ENCODE measurements at places on chromosomes 1 and 21.

- no peak for DNase-seq
Observed at GRCh38 chr1:51679435-51679834, 62.5 kb downstream of the OSBPL9 start.

DNA sequence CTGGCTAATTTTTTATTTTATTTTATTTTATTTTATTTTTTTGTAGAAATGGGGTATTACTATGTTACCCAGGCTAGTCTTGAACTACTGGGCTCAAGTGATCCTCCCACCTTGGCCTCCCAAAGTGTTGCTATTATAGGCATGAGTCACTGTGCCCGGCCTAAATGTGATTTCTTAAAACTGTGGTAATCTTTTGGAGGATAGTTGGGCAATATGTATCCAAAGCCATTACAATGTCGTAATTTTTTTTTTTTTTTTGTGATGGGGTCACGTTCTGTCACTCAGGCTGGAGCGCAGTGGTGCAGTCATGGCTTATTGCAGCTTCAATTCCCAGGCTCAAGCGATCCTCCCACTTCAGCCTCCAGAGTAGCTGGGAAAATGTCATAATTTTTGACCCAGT is 14.2 kb downstream of the ETV3L start:
- DNase-seq: no peak

GRCh38 chr1:114986286-114986685 is 43.3 kb upstream of the TSHB start:
- DNase-seq: no peak

DNA sequence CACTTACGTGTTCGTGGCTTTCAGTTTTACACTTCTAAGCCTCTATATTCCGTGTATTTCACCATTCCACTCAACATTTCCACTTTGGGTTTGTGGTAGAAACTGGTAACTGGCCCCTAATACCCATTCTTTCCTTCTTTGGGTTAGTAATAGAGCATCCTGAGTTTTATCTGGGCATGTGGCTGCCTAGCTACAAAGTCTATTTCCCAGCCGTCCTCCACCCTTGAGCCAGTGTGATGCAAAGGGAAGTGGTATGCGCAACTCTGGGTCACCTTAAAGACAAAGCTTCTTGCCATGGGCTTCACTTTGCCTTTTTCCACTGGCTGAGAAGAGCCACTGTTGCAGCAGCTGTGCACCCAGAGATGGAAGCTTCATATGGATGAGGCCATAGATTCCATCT is 73.9 kb downstream of the LAMC2 start:
- no peak for DNase-seq

DNA sequence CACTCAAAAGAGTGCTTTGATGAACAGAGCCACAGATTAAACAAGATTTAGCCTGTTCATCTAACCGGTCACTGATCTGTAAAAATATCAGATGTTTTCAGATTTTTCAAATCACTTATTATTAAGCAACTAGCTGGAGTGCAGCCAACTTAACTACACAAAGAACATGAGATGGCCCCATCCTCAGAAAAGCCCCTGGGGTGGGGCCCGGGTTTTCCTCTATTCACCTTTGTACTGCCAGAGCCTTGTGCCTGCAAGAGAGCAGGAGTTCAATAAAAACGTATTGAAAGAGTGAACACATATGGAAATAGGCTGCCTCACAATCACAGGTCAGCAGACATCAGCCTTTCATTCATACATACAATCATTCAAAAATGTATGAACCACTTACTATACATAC is 516.1 kb downstream of the OMA1 start:
- no peak for DNase-seq

- no peak for DNase-seq
Observed at GRCh38 chr1:107378426-107378825, 237.6 kb downstream of the NTNG1 start.

DNA sequence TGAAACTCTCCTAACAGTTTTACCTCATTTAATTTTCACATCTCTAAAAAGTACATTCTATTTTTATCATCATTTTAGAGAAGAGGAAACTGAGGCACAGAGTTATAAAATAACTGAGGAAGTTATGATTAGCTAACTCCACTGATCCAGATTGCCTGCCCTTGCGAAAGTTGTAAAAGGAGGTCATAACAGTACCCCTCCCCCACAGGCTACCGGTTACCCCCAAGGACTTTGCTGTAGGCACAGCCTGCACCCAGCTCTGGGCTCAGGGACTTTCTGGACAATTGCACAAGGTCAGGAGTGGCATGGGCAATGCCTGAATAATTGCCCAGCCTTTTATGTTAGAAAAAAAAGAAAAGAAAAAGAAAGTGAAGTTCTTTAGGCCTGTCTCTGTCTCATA is 22.7 kb downstream of the PIGM start:
- no peak for DNase-seq

GRCh38 chr1:32073299-32074229 is 825 bp downstream of the TMEM39B start:
- DNase-seq: no peak

DNA sequence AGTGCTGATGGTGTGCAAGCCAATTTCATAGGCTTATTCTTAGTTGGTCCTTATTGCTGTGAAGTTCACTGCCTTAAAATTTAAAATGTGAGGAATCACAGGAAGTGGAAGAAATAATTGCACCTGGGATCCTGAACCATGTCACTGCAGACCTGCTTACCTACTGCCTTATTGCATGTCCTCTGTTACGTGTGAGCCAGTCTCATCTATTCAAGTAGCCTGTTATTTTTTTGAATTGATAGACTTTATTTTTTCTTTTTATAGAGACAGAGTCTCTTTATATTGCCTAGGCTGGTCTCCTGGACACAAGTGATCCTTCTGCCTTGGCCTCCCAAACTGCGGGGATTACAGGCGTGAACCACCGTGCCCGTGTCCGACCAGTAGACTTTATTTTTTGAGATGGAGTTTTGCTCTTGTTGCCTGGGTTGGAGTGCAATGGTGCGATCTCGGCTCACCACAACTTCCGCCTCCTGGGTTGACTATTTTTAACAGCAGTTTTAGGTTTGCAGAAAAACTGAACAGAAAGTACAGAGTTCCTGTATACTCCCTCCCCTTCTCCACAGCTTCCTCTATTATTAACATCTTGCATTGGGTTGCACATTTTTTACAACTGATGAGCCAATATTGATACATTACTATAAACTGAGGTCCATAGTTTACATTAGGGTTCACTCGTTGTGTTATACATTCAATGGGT is 14.0 kb upstream of the DISC1 start:
- no peak for DNase-seq

DNA sequence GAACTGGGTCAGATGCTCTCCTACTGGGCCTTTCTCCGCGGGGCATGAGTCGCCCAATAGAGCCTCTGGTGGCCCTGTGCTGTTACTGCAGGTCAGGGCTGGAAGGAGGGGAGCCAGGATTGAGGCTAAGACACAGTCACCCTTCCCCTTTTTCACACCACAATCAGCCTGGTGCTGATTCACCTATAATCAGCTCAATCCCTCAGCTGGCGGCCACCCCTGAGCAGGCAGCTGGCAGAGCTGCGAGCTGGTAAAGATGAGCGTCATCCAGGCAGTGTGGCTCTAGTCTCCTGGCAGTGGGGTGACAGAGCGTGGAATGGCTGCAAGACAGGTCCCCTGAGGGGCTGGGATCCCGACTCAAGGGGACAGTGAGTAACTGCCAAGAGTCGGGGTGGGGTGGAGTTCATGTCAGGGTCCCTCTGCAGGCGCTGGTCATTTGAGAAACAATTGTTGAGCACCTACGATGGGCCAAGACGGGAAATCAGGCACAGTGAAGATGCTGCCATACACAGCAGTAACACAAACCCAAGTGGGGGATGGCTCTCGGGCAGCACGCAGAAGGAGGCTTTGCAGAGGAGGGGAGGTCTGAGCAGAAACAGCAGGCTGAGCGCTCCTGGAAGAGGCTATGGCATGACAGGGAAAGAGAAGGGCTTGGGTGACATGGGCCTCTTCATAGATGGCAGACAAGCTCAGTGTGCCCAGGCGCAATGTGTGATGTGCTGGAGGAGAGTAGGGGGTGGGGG is 21.8 kb downstream of the ATF3 start:
- DNase-seq: no peak

DNA sequence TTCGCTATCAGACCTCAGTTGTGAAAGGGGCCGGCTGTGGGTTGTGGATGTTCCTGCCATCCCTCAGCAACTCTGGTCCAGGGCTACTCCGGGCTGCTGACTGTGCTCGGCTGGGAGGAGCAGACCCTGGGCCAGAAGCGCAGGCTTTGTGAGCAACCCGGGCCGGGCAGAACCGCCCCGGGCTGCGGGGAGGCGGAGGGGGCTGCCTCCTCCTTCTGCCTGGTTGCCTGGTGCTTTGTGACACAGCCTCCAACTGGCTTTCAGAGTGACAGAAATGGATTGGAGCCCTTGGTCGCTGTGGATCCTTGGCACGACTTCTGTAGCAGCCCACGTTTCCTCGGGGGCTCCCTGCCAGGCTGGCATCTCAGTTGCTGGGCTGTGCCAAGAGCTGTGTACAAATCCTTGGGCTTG is 10.0 kb downstream of the DRAXIN start:
- DNase-seq: no peak

GRCh38 chr21:45471525-45472221 is 66.7 kb downstream of the COL18A1 start:
- DNase-seq: no peak

DNA sequence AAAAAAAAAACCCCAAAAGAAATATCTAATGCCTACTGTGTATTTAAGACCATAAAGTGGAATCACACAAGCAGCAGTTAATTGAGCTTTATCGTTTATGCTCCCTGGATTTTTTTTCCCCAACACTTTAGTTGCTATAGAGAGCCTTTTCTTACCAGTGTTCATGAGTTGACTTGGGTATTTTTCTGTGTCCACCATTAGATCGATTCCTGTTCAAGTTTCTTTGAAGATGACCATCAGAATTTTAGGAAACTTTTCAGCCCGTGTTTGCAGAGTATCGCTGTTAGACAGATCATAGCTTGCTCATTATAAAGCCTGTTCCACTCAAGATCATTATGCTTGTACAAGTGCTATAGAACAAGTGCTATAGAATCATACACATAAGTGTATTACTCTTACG is 1.5 kb downstream of the RALGPS2 start:
- no peak for DNase-seq

- DNase-seq: no peak
Observed at GRCh38 chr1:203691447-203691846, 64.8 kb downstream of the ATP2B4 start.

GRCh38 chr1:231694465-231695077 is 68.0 kb downstream of the DISC1 start:
- DNase-seq: no peak

- DNase-seq: no peak
Observed at GRCh38 chr1:164515231-164515630, 43.8 kb upstream of the PBX1 start.

GRCh38 chr1:61742620-61743430 is 545 bp downstream of the PATJ start:
- no peak for DNase-seq

- no peak for DNase-seq
Observed at GRCh38 chr1:36450919-36451305, 661 bp upstream of the OSCP1 start.

GRCh38 chr1:2353551-2354438 is 37.6 kb downstream of the MORN1 start:
- DNase-seq: no peak

- no peak for DNase-seq
Observed at GRCh38 chr1:58939666-58940370, 156.0 kb upstream of the JUN start.

DNA sequence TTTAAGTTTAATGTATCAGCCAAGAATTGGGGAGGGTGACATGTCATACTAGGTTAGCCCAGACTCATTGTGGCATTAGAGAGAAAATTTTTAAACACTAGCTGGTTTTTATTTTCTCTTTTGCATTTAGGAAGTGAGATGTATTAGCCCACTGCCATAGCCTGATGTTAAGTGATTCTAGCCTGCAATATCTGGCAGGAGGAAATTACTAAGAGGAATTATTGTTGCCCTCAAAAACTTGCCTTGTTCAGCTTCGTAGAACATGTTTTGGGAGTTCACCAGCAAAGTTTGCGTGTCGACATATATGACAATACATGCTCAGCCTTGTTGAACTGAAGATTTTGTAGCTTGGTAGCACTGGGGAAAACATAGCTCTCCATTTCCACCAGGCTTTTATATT is 12.5 kb downstream of the ADAM30 start:
- no peak for DNase-seq

DNA sequence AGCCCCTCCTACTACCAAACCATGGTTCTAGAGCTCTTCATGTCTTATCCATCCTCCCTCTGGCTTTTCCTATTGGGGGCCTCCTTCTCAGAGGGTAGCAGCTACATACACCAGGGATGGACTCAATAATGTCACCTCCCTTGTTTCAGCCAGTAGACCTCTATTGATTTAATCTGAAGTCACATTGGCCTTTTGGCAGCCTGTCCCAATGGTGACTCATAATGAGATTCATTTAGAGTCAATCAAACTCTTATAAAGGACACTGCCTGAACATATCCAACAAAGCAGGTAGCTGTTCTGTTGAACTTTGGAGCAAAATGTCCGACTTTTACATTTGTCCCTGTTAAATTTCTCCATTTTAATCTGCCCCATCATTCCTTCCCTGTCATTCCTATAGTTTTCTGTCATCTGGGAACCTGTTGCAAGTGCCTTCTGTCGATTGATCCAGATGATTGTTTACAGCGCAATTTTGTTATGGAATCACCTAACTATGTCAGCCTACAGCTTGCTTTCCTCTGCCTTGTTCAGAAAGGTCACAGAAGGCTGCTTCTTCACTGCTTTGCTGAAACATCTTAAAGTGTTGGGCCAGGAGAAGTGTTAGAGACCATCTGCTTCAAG is 105.9 kb downstream of the ETS2 start:
- no peak for DNase-seq

GRCh38 chr1:235403593-235403992 is 36.4 kb downstream of the TBCE start:
- no peak for DNase-seq

- DNase-seq: no peak
Observed at GRCh38 chr1:4118746-4119515, 218.9 kb upstream of the C1orf174 start.

Data from epithelial cell of prostate (primary cell).